ENCODE measurements at places on chromosomes 13 and 19. TPM values are rescaled to one million over a fixed set of nuclear protein-coding genes. Genes with fewer than 3 reads are reported as not detected.

DNA sequence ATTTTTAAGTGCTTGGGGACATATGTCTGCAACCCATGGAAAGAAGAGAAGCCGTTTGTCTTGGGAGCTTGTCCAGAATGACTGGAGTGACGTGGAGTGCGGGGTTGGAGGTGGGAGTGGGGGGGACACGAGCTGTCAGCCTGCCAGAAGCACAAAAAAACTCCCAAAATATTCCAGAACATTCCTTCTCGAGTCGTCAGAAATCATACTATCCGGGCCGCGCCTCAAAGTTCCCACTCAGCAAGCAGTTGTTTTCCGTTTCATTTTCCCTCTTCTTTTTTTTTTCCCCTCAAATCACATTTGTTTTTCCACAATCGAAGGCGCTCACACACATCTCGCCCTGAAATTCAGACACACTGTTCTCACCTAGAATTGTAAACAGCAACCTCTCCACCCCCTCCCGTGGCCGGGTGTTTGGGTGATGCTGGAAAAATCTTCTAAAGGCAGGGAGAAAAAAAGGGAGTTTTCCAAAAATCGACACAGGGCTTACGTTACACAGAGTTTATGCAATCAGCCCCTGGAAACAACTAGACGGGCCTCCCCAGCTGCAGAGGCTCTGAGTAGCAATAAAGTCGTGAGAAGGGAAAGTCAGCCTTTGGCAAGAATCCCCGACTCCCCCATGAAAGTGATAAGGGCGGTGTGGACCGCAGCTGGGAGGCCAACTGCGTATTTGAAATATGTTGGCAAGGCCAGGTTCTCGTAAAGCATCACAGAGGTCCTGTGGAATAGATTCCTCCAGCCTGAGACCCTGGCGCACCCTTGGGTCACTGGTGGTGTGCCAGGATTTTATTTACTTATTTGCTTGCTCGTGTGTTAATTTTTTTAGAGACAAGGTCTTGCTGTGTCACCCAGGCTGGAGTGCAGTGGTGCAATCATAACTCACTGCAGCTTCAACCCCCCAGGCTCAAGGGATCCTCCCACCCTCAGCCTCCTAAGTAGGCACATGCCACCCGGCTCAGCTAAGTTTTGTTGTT lies 31.2 kb upstream of the KLF2 start:
- DNase-seq: no peak

DNA sequence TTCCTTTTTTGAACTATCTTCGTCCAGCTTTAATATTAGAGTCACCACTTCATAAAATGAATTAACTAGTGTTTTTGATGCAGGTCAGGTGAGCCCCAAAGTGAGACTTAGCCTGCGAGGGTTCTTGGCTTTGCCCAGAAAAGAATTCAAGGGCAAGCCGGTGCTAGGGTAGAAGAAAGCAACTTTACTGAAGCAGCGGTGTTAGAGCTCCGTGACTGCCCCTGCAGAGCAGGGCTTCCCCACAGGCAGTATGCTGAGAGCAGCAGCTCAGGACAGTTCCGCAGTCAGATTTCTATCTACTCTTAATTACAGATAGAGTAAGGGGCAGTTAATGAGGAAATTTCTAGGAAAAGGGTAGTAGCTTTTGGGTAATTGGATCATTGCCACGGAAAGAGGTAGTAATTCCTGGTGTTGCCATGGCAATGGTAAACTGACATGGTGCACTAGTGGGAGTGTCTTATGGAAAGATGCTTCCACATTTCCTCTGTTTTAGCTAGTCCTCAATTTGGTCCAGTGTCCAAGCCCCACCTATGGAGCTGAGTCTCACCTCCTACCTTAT lies 432.2 kb upstream of the ZNF507 start:
- DNase-seq: no peak

GRCh38 chr13:89267734-89268133 lies 1596.6 kb downstream of the SLITRK5 start:
- no peak for DNase-seq

DNA sequence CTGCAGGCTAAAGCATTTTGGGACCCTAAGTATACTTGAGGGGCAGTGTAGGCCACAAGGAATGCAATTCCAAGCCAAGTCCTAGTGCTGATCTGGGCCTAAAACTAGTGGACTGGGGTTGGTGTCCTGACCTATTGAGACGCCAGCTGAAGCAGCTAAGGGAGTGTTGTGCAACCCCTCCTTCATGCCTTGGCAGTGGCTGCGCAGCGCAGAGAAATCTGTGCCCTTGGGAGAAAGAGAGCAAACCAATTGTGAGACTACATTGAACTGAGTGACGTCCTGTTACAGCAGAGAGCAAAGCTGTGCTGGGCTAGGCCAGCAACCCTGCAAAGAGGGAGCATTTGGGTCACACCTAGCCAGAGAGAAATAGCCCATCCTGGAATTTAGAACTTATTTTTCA lies 2715.0 kb upstream of the PCDH20 start:
- no peak for DNase-seq

DNA sequence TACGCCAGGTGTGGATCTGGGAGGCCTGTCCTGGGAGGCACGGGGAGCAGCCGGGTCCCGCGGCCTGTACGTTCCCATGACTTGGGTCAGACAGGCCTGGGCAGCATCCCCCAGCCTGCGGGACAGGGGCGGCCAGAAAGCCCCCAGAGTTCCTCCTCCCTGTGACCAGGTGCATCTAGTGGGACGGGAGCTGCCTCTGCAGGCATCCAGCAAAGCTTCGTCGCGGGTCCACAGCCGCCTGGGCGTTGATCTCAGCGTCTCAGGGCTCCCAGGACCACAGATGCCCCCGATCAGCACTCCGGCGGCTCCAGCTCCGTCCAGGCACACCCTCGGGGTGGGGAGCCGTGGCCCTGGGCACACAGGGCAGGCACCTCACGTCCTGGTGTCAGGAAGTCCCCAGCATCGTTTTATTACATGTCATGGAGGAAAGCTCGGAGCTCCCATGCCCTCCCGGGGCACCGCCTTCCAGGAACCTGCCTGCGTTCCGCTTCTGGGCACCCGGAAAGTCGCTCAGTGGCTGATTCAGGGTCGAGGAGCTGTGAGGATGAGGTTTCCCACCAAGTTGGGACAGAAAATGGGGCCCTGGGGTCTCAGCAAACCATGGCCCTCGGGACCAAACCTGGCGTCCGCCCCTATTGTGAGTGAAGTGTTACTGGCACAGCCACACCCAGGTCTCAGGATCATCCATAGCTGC lies 1.5 kb upstream of the GZMM start:
- DNase-seq: no peak

GRCh38 chr13:110307767-110308655 lies 927 bp downstream of the COL4A2 start:
- no peak for DNase-seq

DNA sequence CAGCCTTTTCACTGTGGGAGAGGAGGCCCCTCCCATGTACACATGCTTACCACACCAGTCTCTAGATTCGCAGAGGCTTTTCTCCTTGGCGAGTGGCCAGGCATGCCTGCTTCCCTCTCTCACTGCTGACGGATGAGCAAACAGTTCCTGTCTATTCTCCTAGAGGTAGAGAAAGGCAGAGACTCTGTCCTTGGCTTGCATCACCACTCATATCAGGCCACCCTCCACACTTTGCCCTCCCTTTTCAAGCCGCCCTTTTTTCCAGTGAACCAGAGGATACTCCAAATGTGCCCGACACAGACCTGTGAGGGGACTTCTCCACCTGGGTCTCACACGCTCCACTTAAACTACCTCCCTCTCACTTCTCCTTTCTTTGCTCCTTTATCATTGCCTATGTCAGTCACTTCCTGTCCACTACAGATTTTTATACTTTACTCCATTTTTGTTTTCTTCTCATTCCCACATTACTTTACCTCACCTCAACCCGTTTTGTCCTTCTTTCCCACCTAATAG lies 284.6 kb downstream of the DNAJC15 start:
- DNase-seq: no peak

GRCh38 chr19:474126-475078 lies 13.6 kb upstream of the SHC2 start:
- no peak for DNase-seq

DNA sequence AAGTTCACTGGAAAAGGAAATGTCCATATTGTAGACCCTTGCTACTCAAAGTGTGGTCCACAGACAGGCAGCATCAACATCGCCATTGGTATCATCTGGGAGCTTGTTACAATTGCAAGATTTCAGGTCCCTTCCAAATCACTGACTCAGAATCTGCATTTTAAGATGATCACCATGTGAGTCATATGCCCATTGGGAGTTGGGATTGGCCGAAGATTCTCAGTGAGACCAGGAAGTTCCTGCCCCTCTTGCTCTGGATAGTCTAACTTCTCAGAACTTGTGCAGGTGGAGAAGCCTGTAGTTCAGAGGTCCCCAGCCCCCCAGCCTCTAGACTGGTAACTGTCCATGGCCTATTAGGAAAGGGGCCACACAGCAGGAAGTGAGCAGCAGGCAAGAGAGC lies 48.9 kb upstream of the URAD start:
- DNase-seq: no peak

DNA sequence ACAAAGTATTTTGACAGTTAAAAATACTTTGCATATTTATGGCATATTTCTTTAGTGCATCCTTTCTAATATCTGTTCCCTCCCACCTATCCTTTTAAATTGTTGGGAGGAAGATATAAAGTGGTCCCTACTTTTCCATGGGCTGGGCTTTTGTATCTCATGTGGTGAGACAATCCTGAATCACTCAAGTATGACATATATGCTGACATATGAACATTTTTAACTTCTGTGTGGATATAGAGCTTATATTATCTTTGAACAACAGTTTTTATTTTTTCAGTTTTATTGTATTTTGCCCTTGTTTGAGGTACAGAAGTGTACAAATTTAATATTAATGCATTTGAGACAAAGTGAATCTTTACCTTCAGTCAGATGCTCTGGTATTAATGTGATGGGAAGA lies 3.4 kb downstream of the ZMYM2 start:
- DNase-seq: no peak

SMIM44 gene
- total RNA-seq: not detected

ZNF571 gene
- 12.6 TPM for total RNA-seq

PLVAP gene
- total RNA-seq: 1.6 TPM

TEX26 gene
- total RNA-seq: 1.3 TPM

KIR3DL2 gene
- total RNA-seq: not detected

SLC8A2 gene
- total RNA-seq: 26.5 TPM
